Epithelial cell of proximal tubule (primary cell): ENCODE measurements at places on chromosomes 11 and 22. TPM values are rescaled to one million over a fixed set of nuclear protein-coding genes. Genes with fewer than 3 reads are reported as not detected.

DNA sequence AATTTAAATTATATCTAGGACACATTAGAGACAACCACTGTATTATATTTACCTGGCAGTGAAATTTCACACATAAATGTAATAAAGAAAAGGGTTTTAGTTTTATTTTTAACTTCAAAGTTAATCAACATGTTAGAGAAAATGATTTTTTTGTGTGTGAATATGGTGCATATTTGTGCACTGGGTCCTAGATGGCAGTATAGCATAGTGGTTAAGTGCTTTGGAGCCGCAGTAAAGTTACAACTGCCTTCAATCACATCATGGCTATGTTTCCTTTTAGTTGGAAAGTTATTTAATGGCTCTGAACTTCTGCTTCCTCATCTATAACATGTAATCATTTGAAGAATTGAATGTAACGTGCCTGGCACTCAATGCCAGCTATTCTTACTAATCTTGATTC, 108.9 kb upstream of the DDI1 start:
- no peak for DNase-seq

DNA sequence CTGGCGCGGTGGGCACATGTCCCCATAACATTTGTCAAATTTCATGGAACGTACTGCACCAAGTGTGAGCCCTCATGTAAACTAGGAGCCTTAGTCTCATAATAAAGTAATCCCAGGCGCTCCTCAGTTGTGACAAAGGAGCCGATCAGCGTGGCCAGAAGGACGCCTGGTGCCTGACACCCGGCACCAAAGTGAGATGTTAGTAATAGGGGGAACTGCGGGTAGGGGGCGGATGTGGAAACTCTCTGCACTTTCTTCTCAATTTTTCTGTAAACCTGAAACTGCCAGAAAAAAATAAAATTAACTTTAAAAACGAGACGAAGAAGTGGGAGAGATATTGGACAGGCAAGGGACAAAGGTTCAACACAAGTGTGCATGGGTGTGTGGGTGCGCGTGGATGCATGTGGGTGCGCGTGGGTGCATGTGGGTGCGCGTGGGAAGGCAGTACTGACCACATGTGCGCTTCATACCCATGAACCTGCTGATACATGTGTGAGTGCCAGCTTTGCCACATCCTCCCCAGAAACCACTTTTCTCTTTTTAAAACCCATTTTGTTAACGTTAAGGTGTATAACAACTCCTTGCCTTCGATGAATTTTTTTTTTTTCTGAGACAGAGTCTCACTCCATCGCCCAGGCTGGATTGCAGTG, 55.4 kb upstream of the LINC01488 start:
- DNase-seq = no peak

DNA sequence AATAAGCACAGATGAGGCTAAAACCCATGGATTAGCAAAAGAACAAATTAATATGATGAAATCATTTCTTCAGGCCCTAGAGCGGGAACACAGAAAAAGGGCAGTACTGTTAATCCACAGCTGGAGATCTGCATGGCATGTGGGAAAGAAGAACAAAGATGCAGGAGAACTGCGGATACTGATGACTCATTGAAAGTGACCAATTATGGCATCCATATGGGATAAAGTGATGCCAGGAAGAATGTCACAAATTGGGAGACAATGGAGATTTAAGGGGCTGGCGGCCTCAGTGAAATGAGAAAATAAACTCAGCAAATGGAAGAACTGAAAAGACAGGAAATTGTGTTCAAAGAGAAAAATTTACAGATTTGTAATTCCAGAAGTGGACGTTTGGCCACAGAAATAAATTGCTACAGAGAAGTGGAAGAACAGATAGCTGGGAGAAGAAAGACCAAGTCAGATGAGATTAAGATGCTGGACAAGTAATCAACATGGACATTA, 39.4 kb downstream of the SIK3 start:
- no peak for DNase-seq

DNA sequence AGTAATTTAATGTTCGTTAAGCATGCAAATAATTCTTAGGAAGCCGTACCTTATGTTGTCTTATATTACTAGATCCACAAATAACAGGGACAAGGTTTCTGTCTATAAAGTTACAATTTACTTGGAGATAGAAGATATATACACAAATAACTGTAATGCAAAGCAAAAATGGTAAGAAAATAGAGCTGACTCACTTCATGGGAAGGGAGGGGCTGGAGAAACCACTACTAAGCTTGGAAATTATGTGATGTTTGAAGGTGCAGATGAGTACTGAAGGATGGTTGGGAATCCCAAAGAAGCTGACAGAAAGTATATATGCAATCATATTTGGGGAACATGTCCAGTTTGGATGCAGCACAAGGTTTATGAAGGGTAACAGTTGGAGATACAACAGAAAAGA, 4.0 kb downstream of the NPAT start:
- DNase-seq = no peak

OR8A1 gene
- total RNA-seq = not detected in 2 replicates

UNC93B1 gene
- 16.3 and 37.4 TPM in 2 replicates for total RNA-seq

DNA sequence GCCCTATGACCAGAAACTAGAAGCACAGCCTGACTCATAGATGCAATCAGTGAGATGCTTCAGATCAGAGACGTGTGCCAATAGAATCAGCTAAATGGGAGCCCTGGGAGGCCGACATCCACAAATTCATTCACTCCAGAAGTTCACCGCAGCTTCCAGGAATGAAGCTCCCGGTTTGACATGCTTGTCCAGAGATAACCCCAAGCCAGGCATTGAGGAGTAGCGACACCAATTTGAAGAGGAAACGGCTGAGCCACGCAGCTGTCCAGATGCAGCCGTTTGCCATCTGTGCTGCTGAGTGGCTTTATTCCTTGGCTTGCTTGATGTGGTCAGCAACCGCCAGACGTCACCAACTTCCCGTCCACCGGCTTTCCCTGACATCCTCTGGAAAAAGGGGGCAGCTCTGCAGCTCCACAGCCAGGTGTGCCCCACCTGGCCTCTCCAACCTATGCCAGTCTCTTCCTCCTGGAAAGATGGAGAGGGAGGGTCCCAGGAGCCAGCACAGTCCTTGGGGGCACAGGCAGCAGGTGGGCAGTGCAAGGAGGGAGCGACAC, 123.9 kb upstream of the OPCML start:
- DNase-seq = no peak
